ENCODE measurements at places on chromosomes 4 and X.

DNA sequence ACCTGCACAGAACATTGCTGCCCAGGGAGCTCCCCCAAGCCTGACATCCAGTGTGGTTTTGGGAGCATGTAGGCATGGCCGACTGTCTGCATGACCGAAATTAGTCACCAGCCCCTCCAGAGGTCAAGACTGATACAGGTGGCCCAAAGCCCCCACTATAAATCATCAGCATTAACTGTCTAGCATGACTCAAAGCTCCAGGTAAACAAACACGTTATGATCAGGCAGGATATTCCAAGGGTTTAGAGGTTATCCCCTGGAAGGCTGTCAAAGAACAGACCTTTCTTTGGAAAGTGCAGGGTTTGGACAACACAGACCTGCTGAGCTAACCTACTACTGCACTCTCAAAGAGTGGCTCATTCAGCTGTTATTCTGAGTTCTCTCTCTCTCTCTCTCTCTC is 2.1 kb upstream of the FAM9A start:
- DNase-seq = no peak

- no peak for DNase-seq
These were observed 111.3 kb downstream of the CEP135 start for GRCh38 chr4:56060036-56060435.

DNA sequence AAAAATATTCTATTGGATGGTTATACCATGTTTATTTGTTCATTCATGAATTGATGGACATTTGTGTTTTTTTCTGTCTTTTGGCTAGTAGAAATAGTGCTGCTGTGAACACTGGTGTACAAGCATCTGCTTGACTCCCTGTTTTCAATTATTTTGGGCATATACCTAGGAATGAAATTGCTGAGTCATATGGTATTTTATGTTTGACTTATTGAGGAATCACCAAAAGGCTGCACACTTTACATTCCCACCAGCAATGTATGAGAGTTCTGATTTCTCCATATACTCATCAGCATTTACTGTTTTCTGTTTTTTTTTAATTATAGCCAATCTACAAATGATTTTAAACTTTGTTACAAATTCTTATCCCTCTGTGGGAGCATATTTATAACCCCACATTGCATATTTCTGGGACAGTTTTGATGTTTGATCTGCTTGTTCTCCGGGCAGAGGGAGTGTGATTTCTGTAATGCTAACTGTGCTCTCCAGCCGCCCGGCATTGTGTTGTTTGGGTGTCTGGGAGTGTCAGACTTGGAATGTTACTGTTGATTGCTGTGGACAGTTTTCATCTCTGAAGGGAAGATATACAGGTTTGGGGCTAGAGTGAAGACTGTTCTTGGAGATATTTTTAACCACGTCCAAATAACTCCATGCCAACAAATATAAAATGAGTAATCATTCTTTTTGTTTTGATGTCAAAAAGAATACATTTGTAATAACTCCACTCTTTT is 60.5 kb upstream of the PGRMC2 start:
- no peak for DNase-seq

- no peak for DNase-seq
These were observed 124.7 kb upstream of the CPEB2 start for GRCh38 chr4:14877246-14878225.

- no peak for DNase-seq
These were observed 3.6 kb upstream of the AMOT start for GRCh38 chrX:112844250-112844649.

GRCh38 chrX:88655460-88655859 is 91.6 kb upstream of the CPXCR1 start:
- no peak for DNase-seq

GRCh38 chr4:20297783-20298182 is 46.1 kb downstream of the SLIT2 start:
- DNase-seq = no peak

GRCh38 chrX:39889704-39890103 is 208.1 kb downstream of the BCOR start:
- DNase-seq = no peak

DNA sequence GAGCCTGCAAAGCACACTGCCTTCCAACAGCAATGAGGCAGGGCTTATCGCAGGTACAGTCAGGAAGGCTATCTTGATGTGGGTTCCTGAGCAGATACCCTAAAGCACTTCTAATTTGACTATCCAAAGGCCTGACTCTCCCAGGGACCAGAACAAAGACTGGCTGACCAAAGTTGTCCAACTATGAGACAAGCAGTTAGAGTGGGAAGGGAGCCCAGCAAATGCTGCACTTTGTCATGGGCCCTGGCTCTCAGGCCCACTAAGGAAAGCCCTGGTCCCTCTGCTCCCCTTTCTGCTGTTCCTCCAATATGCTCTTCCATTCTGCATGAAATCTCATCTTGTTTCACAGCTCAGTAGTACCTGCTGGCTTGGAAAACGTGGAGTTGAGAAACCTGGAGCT is 391.0 kb downstream of the RAB28 start:
- no peak for DNase-seq

- no peak for DNase-seq
These were observed 60.8 kb upstream of the ARHGAP36 start for GRCh38 chrX:130997314-130997713.

DNA sequence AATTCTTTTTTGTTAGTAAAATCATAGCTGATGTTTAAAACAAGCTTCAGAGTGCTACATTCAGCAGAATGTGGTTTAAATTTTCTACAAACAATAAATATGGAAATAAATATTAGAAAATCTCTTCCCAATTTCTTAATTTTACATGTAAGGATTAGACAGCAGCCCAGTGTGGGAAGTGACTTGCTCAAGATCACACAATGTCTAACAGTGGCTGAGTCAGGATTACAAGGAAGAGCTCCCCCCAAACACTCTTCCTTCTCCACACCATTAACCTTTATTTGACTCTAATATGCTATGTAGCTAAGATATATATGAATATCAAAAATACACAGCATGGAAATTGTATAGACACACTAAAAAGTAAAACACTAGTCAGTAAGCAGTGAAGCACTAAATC is 59.5 kb downstream of the SLC10A7 start:
- DNase-seq = no peak

DNA sequence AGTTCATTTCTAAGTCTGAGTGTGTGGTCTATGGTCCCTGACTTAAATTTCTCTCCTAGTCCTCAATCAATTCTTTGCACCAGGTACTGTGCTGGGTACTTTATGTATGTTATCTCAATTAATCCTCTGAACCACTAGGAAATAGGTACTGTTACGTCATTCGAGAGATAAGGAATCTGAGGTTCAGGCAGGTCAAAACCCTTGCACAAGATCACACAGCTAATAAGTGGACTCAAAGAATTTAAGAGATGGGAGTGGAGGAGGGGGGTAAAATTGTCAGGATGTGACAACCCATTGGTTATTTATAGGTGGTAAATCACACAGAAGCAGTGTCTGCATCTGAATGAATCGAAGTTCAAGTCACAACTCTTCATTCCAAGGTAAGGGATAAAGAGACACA is 169.4 kb downstream of the EFHC2 start:
- no peak for DNase-seq

DNA sequence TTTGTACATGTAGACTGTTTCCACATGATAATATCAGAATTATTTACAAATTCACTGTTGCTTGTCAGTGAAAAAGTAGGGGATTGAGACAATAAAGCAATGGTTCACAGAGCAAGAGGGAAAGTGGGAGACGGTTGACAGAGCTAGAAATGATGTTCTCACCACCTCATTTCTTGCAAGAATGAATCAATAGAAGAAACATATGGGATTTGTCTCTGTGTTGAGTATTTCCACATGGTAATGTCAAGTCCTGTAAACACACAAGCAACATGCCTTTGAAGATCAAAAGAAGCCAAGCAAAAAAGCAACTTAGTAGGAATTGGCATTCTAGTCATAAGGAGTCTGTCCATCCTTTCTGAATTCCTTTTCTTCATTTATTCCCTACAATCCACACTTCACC is 1806.6 kb upstream of the AGA start:
- no peak for DNase-seq

- DNase-seq = no peak
These were observed 82.4 kb downstream of the CNGA2 start for GRCh38 chrX:151816934-151817333.

GRCh38 chrX:24839331-24839730 is 145.6 kb downstream of the POLA1 start:
- DNase-seq = no peak

GRCh38 chr4:20281453-20281852 is 29.7 kb downstream of the SLIT2 start:
- DNase-seq = no peak

DNA sequence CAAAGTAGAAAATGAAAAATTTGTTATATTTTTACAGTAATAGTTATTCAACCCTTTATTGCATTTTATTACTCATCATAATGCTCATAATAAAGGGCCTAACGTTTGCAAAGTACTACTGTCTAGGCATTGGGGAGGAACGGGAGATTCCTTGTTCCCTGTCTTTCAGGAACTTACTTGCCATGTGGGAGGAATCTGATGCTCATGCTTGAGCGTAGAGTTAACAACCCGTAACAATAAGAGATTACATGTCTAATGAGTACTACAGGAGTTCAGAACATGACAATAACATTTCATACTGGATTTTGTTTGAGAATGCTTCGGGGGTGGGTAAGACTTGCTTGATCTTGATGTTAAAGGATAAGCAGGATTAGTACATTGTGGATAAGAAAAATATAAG is 2.9 kb downstream of the CCSER1 start:
- no peak for DNase-seq

- DNase-seq = no peak
These were observed 111.9 kb downstream of the SORBS2 start for GRCh38 chr4:185700048-185700447.

DNA sequence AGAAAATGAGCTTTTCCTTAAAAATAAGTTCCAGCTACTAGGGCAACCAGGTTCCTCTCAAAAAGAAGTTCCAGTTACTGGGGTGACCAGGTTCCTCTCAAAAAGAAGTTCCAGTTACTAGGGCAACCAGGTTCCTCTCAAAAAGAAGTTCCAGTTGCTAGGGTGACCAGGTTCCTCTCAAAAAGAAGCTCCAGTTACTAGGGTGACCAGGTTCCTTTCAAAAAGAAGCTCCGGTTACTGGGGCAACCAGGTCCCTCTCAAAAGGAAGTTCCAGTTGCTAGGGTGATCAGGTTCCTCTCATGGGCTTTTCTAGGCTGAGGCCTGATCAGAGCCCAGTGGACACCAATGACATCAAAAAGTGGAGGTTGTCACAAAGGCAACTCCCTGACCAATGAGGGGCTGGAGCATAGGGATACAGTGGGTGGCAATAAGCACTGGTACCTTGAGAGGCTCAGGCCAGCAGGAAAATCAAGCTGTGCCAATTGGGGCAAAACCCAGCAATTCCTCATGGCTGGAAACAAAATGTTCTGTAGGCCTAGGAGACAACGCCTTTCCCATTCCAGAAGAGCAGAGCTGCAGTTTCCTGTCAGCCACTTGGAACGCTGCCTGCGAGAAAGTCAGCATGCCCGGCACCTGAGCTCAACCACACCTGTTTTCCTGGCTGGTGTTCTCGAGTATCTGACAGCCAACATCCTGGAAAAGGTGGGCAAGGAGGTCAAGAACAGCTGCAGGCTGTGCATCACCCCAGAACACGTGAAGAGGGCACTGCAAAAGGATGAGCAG is 12.3 kb upstream of the SYTL5 start:
- DNase-seq = no peak

- no peak for DNase-seq
These were observed 90.0 kb downstream of the PSAPL1 start for GRCh38 chr4:7344636-7345155.

DNA sequence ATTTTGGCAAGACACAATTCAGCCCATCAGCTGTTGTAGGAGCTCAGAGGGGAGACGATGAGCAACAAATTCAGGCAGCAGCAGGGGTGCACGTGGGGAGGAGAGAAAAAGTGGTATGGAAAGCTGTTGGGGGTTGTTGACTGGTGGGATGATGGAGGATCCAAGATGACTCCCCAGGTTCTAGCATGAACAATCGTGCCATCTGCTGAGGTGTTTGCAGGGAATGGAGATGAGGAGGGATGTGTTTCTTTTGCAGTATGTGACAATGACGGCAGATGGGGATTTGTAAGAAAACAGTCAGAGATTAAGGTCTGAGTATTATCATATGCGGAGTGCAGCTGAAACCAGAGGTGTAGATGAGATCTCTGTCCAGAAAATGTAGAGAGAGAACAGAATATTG is 63.3 kb downstream of the SEL1L3 start:
- no peak for DNase-seq
